ENCODE measurements at places on chromosomes 4 and X.

DNA sequence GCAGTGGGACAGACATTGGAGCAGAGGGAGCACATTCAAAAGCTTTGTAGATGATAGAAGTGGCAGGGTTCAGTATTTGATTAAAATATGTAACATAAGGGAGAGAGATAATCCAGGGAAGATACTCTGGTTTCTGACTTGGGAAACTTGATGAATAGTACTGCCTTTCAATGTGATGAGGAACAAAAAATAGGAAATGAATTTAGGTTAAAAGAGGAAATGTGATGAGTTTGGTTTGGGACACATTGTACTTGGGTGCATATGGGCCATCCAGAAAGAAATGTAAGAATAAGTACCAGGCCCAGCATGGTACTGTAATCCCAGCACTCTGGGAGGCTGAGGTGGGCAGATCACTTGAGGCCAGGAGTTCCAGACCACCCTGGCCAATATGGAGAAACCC, 20.9 kb upstream of the NDNF start:
- DNase-seq = no peak

- DNase-seq = no peak
These were observed 9.8 kb upstream of the PDS5A start for GRCh38 chr4:39987485-39987884.

DNA sequence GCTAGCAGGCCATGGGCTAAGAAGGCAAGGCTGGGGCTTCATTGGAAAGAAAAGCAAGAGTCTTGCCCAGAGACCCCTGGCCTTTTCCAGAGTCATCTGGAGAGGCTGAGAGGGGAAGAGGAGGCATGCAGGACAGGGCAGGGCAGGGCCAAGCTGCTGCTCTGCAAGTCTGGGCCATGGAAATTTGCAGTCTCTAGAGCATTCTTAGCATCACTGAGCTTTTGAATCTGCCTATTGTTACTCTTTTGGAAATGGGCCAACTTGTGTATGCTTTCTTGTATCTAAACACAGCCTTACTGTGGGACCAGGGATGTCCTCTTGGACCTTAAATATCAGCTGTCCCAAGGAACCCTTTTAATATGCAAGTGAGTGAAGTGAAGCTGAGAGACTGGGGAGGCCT, 560.5 kb downstream of the MID1IP1 start:
- no peak for DNase-seq

GRCh38 chrX:8743126-8743732, 11.3 kb upstream of the ANOS1 start:
- peak; percentile 63 for DNase-seq

DNA sequence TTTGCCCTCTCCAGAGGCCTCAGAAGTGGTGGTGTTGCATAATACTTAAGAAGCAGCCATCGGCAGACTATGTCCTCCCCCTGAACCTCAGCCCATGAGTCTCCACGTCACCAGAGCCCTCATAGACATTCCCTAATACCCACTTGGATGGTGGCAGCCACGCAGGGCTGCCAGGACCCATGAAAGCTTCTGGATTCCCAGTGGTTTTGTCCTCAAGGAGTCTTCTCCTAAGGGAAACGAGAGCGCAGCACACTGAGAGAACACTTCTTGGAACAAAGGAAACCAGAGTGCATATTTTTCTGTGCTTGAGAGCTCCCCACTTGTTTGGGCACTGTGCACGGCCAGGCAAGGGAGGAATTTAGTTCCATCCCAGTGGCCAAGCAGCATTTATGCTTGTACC, 204.1 kb upstream of the DMD start:
- DNase-seq = no peak

DNA sequence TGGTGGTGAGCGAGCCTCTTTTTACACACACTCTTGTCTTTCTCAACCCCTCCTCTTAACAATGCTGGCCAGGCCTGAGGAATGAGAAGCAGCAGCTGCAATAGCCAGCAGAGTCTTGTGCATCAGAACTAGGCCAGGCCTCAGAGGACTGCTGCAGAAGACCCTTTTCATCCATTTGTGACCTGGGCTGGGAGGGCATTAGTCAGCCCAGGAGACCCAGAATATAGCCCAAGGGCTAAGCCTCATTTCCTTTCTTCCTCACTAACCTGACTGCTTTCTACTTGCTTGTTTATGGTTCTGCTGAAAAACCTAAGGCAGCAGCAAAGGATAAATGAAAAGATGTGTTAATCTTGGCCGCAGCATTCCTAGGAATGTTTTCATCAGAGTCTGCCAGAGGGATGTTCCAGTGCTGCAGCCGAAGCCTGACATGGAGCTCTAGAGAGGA, 254.7 kb upstream of the AR start:
- no peak for DNase-seq

GRCh38 chrX:45571453-45571852, 370.8 kb upstream of the DIPK2B start:
- no peak for DNase-seq

- DNase-seq = no peak
These were observed 128.0 kb downstream of the AFAP1 start for GRCh38 chr4:7811536-7812191.

GRCh38 chrX:97358941-97359340, 475.2 kb downstream of the RPA4 start:
- no peak for DNase-seq
